Dorsolateral prefrontal cortex (tissue), 122 donors: ENCODE measurements at places on chromosomes 5 and 9.

GRCh38 chr5:36279054-36279698, 22.5 kb downstream of the RANBP3L start:
- DNase-seq: no peak

DNA sequence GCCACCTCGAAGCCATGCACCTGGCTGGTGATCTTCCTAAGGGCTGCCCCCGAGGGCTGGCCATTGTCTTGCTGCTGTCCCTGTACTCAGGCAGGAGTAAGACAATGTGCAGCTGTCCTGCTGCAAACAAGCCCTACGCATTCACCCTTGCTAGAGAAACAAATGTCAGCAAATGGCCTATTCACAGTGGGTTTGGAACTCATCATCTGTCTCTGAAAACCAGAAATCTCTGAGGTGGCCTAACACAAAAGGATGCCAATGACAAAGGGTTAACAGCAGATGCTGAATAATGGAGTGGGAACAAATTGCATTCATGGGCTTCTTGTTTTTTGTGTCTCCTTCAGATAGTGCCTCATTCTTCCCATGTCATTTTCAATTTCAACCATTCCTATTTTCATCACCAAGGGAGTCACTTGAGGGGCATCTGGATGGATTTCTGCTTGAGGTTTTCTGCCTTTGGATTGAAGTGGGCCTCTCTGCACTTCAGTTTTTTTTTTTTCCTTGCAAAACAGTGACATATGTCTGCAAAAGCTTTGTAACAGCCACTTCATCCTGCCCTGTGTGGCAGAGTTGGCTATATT, 261.6 kb upstream of the VLDLR start:
- no peak for DNase-seq

DNA sequence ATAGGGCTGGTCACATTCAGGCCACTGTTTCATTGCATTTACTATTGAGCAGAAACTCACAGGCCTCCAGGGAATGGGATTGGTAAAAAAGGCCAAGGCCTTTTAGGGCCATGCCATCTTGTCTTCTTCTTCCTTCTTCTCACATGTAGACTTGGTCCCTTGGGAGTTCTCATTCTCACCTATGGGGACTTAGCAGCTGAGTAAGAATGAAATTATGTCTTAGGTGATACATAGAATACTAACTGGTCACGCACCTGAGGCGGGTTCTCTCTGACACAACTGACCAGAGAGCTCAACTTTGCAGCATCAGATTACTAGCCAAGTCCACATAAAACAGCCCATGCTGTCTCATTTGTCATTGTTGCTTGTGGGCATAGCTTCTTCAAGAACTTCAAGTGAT, 641.8 kb downstream of the EFNA5 start:
- DNase-seq: no peak

DNA sequence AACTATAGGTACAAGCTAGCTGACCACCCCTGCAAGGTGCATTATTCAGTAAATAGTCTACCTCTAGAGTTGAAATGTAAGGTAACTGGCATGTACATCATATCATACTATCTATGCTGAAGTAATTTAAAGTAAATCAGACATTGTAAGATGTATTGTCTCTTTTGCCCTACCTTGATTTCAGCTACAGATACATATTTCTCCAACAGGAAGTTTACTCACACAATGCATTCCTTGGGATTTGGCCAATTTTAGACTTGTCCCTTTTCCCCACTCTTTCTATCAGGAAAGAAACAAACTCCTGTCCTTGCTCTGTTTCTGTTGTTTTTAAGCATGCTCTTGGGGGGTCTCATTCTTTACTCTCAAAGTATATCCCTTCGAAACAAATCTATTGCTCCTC, 58.5 kb upstream of the TSLP start:
- no peak for DNase-seq

DNA sequence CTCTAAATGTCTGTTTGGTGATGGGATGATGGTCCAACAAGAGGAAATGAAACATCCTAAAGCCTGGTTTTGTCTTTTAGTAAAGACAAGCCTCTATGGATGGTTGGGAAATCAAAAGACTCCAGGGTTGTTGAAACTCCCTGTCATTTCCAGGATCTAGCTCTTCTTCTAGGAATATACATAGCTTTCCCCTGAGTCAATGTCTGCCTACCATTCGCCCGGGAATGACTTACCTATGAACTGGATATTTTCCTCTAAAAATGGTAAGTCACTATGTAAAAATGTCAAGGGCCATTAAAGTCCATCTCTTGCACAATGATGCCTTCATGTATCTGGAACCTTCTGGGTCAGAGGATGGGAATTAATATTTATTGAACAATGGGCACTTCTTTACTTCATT, 11.1 kb upstream of the KIF12 start:
- DNase-seq: no peak

- no peak for DNase-seq
Measured at GRCh38 chr9:111740739-111741138, 54.0 kb downstream of the SHOC1 start.

DNA sequence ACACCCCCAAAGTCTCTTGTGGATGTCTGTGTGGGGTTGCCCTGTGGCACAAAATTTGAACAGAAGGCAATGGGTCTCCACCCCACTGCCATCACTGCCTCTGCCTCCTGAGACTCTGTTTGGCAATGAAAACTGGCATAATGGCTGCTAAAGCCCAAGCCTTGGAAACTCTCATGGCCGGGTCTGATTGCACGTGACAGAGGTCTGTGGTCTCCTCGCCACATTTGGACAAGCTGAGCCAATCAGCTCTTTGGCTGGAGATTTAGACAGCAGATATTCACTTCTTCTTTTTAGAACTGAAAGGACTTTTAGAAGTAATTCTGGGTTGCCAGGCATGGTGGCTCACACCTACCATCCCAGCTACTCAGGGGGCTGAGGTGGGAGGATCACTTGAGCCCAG, 5.5 kb downstream of the GGTA1 start:
- no peak for DNase-seq
